ENCODE measurements at places on chromosomes 2 and 18.

GRCh38 chr2:151637271-151637781 lies 97.0 kb downstream of the NEB start:
- DNase-seq: no peak

- DNase-seq: peak; percentile 52
These were observed at the start of gene TWIST2 for GRCh38 chr2:238847841-238848690. Gene TWIST2 (plus strand): TSS chr2:238848085. CDS start chr2:238848216, 131 bp downstream.

- no peak for DNase-seq
These were observed 95.2 kb downstream of the POLE4 start for GRCh38 chr2:75053484-75054112.

GRCh38 chr18:64119916-64120315 lies 29.0 kb downstream of the LINC00305 start:
- DNase-seq: no peak

DNA sequence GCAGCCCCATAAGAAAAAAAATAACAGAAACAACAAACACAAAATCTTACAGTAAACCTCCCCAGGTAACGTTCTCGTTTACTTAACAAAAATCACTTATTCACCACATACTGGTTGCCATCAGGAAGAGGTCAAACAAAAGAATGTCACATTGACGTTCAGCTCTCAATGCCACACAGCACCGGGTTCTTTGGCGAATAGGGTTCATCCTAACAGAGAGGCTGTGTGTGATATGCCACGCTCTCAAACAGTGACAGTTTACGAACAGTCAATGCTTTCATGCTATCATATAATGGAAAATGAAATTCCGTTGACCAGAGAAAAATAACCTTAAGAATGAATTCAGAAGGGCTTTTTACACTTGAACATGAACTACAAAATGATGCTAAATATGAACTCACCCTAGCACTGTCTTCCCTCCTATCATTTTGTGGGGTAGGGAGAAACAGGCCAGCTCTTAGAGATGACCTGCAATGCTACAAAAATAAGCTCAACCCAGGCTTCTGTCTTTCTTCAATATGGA lies 2.0 kb downstream of the TMEM163 start:
- DNase-seq: no peak

All from thoracic aorta (tissue), 2 donors.